ENCODE measurements at places on chromosomes 3 and 15.

GRCh38 chr3:152742368-152743347 is 92.3 kb upstream of the P2RY1 start:
- no peak for DNase-seq

DNA sequence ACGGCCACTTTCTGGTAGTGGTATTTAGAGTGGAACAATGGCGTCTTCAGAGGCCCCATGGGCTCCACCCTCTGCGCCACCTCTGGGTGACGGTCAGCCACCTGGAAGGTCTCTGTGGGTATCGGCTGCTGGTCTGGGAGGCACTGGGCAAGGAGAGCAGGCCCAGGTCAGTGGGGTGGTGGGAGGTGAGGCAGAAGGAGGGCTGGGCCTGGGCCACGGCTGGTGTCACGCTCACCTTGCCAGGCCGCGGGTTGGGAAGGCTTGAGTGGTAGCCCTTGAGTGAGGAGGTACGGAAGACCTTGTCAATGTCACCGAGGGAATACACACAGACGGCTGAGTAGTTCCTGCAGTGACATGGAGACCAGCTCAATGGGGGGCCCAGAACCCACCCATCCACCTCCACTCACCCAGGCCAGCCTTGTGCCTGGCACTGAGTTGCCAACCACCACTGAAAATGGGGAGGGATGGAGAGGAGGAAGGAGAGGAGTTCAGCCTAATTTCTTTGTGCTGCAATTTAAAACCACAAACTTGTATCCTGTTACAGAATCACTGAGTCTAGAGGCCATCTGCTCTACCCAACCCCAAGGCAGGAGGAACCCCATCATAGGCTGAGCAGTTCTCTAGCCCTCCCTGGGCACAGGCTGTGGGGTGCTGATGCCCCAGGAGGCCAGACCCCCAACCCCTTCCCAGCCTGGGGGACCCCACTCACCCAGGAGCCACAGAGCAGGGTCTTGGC is 19.0 kb downstream of the SEMA7A start:
- no peak for DNase-seq

DNA sequence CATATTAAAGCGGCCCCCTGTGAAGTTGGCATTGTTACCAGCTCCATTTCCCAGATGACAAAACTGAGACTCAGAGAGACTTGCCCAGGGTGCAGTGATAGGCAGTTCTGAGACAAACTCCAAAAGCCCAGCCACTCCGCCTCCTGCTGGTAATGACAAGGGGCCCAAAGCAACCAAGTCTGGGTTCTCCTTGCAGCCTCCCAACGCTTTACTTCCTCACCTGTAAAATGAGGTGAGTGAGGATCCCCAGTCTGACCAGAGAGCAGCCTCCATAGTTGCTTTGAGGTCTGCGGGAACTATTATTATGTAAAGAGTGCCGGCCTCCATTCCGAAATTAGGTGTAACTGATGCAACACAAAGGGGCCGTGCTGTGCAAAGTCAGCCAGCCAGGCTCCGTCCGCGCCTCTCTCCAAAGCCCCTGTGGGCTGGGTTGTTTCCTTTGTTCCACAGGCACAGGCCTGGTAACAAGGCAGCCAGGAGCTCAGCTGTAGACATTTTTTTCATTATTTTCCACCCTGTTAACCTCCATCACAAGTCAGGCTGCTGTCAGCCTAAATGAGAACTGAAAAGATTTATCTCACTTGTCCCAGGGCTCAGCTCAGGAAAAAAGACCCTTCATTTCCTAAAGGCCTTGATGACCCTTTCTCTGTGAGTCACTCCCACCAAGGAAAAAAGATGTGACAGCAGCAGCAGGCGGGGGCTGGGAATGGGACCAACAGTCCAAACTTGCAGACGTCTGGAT is 139.1 kb upstream of the RAD18 start:
- no peak for DNase-seq

GRCh38 chr3:46549989-46550388 is 16.1 kb downstream of the LRRC2 start:
- no peak for DNase-seq

DNA sequence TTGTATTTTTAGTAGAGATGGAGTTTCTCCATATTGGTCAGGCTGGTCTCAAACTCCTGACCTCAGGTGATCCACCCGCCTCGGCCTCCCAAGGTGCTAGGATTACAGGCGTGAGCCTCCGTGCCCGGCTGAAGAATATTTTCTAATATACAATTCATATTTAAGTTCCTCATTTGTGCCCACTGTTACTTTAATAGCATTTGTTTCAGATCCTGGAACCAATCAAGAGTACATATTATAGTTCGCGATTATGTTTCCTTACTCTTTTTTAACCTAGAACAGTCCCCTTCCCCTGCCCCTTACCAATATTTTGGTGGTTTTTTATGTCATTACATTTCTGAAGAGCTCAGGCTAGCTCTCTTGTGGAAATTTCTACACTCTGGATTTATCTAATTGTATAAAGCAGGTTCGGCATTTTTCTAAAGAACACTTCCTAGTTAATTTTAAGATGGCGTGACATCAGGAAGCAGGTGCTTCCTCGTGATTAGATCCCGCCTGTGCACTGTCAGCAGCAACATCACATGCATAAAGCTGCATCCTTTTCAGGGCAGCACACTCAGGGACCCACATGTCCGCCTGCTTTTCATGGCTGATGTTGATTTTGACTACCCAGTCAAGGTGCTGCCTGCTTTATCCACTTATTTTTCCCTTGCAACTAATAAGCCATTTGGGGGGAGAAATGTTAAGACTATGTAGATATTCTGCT is 88.7 kb upstream of the EPHB3 start:
- DNase-seq = no peak

GRCh38 chr3:42531470-42531869 is 29.0 kb downstream of the VIPR1 start:
- no peak for DNase-seq

DNA sequence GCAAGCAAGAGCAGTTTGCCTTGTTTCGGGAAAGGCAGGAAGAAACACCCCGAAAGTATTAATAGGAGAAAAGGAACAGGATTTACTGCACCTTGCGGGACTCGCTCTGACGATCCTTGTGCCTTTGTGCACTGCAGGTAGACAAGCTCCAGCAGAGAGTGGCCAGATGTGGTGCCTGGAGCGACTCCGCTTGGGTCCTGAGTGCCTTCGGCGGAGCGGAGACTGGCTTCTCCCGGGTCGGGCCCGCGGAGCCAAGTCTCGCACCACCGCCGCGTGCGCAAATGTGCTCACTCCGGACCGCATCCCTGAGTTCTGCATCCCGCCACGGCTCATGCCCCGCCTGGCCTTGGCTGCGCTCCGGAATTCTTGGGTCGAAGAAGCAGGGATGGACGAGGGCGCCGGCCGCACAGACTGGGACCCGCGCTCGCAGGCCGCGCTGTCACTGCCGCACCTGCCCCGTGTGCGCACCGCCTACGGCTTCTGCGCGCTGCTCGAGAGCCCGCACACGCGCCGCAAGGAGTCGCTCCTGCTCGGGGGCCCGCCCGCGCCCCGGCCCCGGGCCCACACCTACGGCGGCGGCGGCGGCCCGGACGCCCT is 769 bp downstream of the C2CD4A start:
- no peak for DNase-seq

DNA sequence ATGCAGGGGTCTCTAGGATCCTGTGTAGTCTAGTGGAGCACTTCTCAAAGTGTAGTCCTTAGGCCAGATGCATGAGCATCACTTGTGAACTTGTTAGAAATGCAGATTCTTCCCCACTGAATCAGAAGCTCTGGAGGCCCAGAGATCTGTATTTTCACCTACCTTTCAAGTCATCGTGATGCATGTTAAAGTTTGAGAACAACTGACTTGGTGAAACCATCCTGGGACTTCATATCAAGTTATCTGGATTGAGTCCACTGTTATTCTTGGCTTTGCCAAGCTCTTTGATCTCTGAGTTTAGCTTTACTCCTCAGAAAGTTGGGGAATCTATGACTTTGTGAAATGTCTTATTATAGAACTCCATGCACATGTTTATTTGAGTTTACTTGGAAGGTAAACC is 78.5 kb downstream of the ARNT2 start:
- DNase-seq = no peak

- DNase-seq = no peak
These were observed 49.1 kb downstream of the AMOTL2 start for GRCh38 chr3:134325061-134325705.

GRCh38 chr3:144034715-144035290 is 63.2 kb downstream of the DIPK2A start:
- DNase-seq = no peak

GRCh38 chr3:78130741-78131290 is 1090.9 kb downstream of the ROBO2 start:
- no peak for DNase-seq

Data from urinary bladder (tissue), 4 donors.